ENCODE measurements at places on chromosomes 13 and 19. TPM values are rescaled to one million over a fixed set of nuclear protein-coding genes. Genes with fewer than 3 reads are reported as not detected.

KLC3 gene
- polyA plus RNA-seq, result 14.8 TPM

SYDE1 gene
- polyA plus RNA-seq, result 17.3 TPM

PSG11 gene
- not detected for polyA plus RNA-seq

GRCh38 chr19:46393456-46394401 lies 19.6 kb downstream of the CCDC8 start:
- no peak for DNase-seq

Data from mammary epithelial cell (primary cell).